B cell (primary cell): ENCODE measurements at places on chromosomes 7 and 10.

DNA sequence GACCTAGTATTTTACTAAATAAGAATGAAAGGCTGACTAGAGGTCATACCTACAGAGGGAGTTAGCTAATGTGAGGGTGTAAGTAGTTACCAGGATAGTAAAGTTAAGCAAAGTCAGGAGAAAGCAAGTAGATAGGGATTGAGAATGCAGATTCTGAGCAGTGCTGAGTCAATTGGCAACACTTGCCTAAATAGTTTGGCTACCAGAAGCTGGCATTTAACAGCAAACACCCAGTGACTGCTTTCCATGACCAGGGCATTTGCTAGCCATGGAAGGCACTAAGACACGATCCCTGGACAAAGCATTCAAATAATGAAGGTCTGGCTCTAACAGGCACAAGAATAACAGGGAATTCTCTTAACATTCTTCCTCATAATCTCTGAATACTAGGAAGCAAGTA, 25.9 kb downstream of the TNKS2 start:
- no peak for DNase-seq

DNA sequence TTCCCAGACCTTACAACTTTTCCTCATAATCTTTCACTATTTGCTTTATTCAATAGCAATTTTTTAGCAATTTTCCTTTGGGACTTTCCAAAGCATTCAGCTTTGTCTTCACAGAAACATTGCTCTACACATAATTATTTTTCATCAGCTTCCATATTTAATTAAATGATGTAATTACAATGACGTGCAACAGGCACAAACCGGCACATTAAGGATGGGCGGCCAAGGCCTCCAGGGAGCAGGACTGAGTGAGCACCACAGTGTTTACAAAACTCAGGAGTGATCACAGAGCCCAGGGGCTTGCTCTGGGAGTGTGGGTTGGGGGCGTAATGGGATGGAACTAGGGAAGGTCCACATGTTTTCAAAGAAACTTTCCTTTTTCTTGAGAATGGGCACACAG, 69.8 kb downstream of the MAD1L1 start:
- DNase-seq: no peak

DNA sequence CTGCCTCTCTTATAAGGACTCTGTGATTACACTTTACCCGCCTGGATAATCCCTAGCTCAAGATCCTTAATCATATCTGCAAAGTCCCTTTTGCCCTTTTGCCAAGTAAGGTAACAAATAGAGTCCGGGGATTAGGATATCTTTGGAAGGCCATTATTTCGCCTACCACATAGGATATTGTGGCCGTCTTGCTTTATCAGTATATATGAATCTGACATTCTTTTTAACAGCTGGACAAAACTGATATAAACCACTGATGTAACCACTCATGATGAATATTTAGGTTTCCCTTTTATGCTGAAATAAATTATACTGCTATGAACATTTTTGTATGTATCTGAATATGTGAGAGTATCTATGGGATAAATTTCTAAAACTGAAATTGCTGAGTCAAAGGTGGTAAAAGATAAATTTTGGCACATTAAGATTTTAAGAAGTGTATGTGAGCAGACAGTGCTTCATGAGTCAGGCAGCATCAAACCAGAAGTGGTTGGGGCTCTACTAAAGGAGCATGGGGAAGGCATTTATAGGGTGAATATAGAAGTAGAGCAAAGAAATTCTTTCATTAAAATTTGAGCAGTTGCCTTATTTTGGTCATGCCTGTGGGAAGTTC, 44.7 kb downstream of the AVL9 start:
- DNase-seq: no peak

- peak; percentile 63 for DNase-seq
These were observed 448 bp upstream of the SRPK2 start for GRCh38 chr7:105389088-105389650.

DNA sequence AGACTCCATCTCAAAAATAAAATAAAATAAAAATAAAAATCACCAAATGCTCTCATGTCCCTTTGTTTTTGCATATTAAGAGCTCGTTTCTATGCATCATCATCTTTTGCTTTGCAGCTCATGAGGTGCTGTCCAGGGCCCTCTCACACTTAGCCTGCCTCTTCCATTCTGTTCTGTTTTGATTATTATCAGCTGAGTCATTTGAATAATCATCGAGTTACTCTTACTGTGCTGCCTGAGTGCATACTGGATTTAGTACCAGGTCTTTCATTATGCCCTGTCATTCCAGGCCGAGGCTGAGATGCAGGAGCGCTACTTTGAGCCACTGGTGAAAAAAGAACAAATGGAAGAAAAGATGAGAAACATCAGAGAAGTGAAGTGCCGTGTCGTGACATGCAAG, 33.0 kb downstream of the UCMA start:
- DNase-seq: no peak

- DNase-seq: no peak
These were observed 694.5 kb upstream of the PCDH15 start for GRCh38 chr10:55495555-55495954.

GRCh38 chr10:59754951-59755350, 1.7 kb upstream of the MRLN start:
- DNase-seq: no peak

- no peak for DNase-seq
These were observed 32.4 kb upstream of the GRB10 start for GRCh38 chr7:50815138-50815537.

DNA sequence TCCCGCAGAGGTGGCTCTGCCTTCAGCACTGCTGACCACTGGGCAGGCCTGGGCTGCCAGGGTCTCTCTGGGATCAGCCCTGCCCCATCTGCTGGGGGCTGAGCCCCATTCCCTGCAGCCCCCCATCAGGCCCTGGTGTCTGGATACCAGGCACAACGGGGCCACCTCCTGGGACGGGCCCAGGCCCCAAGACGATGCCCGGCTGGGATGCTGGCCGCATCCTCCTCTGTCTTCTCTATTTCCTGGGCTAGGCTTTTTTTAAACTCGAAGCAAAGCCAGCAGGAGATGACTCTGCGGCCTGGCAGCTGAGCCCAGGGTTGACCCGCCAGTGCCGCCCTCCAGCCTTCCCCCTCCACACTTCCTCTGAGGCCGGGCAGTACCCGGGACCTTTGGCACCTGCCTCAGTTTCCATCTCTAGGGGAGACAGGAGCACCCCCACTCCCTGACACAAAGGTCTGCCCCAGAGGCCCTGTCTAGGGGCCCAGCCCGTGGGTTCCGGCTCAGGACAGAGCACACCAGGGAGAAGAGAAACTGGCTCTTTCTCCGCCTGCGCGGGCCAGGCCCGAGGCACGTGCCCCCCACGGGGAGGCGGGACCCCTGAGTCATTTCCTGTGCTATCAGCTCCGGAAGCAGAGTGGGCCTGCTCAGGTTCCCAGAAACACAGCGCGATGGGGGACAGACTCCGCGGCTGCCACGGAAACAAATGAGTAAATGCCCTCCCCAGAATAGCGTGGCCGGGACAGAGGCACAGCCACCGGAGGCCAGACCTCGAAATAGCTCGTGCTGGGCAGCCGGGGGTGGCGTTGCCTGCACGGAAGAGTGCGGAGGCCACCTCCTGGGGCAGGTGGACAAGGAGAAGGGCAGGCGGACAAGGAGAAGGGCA, 84.6 kb upstream of the PDGFA start:
- peak; percentile 92 for DNase-seq

GRCh38 chr7:90512821-90513254, 43.4 kb downstream of the PTTG1IP2 start:
- no peak for DNase-seq

- DNase-seq: no peak
These were observed 468.7 kb downstream of the KCNMA1 start for GRCh38 chr10:77168861-77169260.

- DNase-seq: no peak
These were observed 6.4 kb downstream of the DLX6 start for GRCh38 chr7:97011536-97012364.

GRCh38 chr7:128164955-128165670, 76.0 kb upstream of the LEP start:
- DNase-seq: no peak
